ENCODE measurements at places on chromosomes 2 and 18.
A peak's percentile ranks its signal among the peaks of the same experiment; 100 is the strongest.

- DNase-seq: no peak
Observed at GRCh38 chr18:60471652-60472051, 99.1 kb upstream of the MC4R start.

DNA sequence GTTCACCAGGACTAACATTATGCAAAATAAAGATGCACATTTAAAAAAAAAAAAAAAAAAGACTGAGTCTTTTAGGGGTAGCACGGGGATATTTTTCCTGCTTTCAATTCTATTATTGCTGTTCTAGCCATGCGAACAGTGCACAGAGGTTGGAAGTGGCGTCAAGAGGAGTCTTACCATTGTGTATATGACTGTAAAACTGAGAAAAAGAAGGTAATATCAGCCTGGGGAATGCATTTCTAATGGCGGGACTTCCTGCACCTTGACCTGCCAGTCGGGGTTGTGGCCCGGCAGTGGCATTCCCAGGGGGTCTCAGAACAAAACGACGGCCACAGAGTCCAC lies 48.5 kb upstream of the ATP6V1B1 start:
- no peak for DNase-seq

GRCh38 chr2:157933160-157933920 lies 57.2 kb upstream of the ACVR1 start:
- no peak for DNase-seq

GRCh38 chr2:105610576-105611332 lies 134.0 kb upstream of the NCK2 start:
- DNase-seq: no peak

DNA sequence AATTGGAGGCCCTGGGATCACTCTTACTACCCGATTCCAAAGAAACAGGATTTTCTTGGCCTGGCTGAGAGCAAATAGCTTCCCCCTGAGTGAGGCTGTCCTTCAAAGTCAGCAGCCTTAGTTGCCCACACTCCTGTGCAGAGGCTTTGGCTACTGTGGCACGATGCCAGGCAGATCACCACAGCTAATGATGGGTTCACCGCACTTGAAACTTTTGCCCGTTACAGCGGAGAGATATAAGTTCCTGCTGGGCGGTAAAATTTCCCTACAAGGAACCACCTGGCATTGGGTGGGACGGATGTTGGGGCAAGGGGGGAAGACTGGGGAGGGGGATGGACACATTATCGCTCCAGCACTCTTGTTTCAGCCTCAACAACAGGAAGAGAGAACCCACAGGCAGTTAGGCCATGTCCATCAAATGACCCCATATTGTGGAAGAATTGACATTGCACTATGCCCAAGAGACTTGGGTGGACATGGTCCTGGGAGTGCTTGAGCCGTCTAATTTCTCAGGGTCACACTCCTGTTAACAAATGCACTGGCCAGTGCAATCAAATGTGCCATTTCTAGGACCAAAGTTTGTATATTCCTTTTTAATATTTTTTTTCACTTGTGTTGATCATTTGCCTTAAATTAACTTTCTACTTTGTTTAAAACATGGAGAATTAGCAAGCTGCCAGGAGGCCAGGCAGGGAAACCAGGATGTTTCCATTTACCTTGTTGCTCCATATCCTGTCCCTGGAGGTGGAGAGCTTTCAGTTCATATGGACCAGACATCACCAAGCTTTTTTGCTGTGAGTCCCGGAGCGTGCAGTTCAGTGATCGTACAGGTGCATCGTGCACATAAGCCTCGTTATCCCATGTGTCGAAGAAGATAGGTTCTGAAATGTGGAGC lies 4.4 kb downstream of the IL1B start:
- DNase-seq: no peak

DNA sequence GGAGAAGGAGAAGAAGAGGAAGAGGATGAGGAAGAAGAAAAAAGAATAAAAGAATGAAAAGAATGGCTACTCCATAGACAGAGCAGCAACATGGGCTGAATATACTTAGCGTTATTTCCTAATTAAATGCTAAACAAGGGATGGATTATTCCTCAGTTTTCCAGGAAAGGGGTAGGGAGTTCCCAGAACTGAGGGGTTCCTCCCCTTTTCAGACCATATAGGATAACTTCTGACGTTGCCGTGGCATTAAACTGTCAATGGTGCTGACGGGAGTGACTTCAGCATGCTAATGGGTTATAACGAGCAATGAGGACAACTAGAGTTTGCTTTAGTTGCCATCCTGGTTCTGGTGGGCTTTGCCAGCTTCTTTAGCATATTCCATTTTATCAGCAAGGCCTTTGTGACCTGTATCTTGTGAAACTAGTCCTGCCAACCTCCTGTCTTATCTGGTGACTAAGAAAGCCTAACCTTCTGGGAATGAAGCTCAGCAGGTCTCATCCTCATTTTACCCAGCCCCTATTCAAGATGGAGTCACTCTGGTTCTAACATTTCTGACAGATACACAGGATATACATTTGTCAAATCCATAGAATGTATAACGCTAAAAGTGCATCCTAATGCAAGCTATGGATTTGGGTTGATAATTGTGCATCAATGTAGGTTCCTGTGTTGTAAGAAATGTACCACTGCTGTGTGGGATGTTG lies 152.3 kb downstream of the MAIP1 start:
- no peak for DNase-seq

DNA sequence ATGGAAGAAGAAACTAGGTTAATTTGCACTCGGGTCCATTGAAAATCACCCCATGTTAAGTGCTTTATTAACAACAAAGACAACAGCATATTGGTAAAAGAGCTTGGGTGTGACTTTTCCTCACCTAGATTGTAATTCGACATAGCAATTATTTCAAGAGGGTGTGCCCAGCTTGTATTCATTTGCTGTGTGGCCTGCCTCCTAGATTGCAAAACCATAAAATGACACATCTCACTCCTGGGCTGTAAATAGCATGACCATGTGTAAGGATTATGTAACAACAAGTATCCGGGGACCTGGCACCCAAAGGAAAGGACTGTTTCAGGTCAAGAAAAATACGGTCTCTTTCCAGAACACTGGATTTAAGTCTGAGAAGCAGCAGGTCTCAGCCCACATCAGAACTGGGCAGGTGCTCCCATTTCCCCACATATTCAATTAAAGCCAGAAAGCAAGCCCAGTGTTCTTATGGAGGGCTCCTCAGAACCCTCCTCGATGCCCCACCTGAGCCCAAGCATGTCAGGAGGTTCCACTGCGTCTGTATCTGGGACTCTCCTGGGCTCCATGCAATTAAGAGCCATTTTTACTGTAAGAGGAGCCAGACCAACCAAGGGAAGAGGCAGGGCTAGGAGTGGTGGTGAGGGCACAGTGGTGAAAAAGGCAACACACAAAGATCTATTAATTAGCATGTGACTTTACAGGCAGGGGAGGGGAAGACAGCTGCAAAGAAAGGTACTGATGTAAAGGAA lies 39.2 kb downstream of the MREG start:
- no peak for DNase-seq

GRCh38 chr2:60499651-60500265 lies 53.7 kb downstream of the BCL11A start:
- DNase-seq: peak; percentile 59

DNA sequence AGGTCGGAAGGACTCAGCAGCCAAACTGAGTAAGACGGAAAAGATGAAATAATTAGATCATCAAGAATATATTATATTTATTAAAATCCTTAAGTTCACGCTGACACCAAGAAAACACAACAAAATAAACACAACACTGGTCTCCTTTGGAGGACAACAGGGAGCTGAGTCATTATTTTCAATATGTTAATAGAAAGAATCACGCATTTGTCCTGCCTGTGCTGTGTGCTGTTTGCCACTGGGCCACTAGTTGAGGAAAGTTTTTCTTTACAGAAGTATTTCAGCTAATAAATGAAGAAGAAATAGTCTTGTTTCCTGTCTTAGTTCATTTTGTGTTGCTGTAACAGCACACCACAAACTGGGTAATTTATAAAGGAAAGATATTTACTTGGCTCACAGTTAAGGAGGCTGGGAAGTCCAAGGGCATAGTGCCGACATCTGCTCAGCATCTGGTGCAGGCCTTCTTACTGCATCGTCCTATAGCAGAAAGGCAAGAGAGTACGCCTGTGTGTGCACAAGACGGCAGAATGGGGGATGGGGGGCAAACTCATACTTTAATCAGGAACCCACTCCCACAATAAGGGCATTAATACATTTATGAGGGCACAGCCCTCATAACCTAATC lies 88.0 kb downstream of the TCF7L1 start:
- no peak for DNase-seq

DNA sequence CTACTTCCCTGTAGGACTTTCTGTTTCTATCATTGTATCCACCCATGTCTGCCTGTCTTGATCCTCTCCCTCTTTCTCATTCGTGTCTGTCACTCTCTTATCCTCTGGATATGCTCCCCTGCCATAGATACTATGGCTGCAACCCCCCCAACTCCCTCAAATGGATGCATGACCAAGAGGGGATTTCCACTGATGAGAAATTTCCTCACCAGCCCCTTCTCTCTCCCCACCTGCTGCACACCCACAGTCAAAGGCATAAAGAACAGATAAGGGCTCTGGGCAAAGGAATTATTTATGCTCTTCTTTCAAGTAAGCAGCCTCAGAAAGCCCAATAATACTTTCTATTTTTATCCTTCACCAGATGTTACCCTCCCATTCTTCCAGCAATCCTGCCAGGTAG lies 121.3 kb downstream of the FOXI3 start:
- DNase-seq: no peak

GRCh38 chr2:9250091-9250490 lies 43.5 kb downstream of the ASAP2 start:
- no peak for DNase-seq

DNA sequence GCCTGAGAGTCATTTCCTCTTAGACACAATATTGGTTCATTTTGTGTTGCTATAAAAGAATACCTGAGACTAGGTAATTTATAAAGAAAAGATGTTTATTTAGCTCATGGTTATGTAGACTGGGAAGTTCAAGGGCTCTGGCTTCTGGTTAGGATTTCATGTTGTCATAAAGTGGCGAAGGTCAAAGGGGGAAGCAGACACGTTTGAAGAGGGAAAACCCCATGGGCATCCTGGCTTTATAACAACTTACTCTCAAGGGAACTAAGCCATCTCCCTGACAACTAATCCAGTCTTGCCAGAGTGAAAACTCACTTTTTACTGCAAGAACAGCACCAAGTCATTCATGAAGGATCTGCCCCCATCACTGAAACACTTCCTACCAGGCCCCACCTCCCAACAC lies 89.7 kb upstream of the RNF152 start:
- no peak for DNase-seq

GRCh38 chr2:189954989-189955388 lies 107.5 kb downstream of the MSTN start:
- DNase-seq: no peak

DNA sequence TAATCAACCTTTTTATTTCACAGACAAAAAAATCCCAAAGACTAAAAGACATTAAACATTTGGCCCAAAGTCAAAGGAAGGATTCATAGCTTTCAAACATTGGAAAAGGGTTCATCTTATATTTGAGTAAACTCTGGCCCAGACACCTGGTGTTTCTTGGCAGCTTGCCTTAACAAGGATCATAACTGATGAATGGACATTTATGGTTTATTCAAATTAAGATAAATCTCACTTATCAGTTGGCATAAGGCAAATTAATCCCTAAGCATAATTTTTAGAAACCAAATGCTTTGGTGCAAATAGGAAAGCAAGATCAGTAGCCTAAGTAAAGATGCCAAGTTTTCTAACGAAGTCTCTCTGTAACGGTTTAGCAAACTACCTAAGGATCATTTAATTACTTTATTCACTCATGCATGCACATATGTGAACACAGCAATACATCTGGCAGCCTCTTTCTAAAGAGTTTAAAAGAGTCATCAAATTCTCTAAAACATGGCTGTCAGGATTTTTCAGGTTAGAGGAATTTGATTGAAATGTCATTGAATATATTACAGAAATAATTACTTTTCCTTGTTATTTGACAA lies 323.4 kb upstream of the RBMS1 start:
- peak; percentile 89 for DNase-seq

DNA sequence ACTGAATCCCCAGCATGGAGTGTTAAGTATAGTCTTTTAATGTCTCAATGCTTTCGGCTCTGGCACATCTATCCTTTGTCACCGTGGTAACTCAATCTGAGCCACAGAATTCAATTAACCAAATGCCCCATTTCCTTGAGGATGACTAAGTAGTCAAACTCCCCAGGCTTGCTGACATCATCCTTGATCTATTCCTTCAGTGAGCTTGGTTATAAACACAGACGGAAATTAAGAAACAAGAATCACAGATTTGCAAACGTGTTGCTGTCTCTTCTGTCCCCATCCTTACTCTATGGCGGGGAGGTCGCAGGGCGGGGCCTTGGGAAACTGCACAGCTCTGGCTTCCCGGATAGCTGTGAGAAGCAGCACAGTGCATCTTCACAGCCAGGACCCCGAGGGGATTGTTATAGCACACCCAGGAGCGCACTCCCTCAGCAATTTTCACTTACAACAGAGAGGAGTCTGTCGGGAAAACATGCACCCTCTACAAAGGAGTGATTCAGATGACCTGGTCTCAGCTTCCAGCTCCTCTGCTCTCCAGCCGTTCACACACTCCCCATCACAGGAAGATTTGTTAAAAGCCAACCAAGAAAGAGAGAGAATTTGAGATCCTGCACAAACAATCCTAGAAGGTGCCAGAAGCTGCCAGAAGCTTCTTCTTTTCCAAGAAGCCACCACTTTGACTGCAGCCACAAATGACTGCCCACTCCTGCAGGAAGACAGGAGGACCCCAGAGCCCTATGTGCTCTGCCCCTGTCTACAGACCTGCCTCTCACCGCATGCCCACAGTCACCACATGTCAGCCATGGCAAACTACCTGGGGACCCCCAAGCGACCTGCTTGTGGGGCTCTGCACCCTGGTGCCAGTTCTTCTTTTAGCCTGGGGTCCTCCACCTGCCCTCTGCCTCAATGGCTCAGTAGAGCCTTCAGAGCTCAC lies 44.9 kb upstream of the YWHAQ start:
- DNase-seq: no peak

- DNase-seq: no peak
Observed at GRCh38 chr18:74281011-74281979, 10.5 kb downstream of the CYB5A start.

GRCh38 chr2:204114295-204115136 lies 178.0 kb downstream of the ICOS start:
- no peak for DNase-seq

GRCh38 chr2:84487298-84487996 lies 28.4 kb upstream of the SUCLG1 start:
- DNase-seq: no peak

GRCh38 chr2:101400506-101401325 lies 13.4 kb upstream of the CREG2 start:
- DNase-seq: no peak

- no peak for DNase-seq
Observed at GRCh38 chr2:3100386-3100785, 277.2 kb downstream of the EIPR1 start.

GRCh38 chr2:118881490-118882129 lies 34.2 kb upstream of the EN1 start:
- DNase-seq: no peak

Measured in NCI-H524 treated with DMSO at 0.1 percent for 48 hours (cell line).